ENCODE measurements at places on chromosomes 12 and 14.

GRCh38 chr12:3103806-3104205 is 26.6 kb downstream of the TSPAN9 start:
- no peak for DNase-seq

- DNase-seq: no peak
These were observed 84.2 kb upstream of the LRIG3 start for GRCh38 chr12:59004456-59004855.

DNA sequence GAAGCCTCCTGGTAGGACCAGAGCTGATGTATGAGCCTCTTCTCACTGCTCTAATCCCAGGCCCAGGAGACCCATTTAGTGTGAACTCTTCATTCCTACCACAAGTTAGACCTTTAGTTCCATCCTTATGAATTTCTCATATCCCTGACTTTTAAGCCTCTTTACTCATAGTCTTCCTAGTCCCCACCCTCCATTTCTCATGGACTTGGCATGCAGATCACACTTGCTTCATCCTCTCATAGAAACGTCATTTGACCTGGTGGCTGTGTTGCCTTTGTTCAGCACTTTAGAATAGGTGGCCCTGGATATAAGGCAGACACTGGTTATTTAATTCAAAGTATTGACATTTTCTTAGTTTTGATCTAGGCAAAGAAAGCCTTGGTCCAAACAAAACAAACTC is 99.5 kb downstream of the SLC16A7 start:
- DNase-seq: no peak

- no peak for DNase-seq
These were observed 43.3 kb upstream of the VPS33A start for GRCh38 chr12:122309564-122310121.

- DNase-seq: no peak
These were observed 405.8 kb downstream of the MED13L start for GRCh38 chr12:115871714-115872113.

DNA sequence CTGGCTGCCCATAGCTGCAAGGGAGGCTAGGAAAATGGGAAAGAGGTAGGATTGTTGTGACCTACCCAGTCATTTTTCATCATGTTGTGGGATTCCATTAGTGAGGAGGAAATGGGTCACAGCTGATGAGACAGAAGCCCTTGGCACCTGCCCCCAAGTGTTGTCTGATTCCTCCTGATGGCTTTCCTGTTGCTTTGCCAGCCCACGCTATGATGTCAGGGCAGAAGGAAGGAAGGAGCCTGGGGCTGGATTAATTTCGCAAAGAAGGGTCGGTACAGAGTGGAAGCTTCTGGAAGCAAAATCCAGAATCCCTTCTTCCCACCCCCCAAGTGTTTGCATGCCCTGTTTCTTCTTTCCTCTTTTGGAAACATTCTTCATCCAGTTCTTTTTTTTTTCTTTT is 8.7 kb downstream of the OTUB2 start:
- no peak for DNase-seq

DNA sequence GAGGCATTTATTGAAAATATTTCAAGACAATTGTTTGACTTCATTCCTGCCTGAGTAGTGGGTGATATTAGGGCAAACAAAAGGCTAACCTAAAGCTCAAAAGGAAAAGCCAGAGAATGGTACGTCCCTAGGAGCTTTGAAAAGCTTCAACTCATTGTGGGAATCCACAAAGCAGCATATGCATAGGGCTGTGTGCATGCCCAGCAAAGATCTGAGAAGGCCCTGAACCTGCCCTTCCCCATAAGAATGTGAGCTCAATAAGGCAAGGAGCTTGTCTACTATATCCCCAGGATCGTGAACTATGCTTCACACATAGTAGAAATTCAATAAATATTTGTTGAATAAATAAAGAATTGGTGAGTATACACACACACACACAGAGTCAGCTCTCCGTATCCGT is 19.1 kb upstream of the RAD52 start:
- no peak for DNase-seq

DNA sequence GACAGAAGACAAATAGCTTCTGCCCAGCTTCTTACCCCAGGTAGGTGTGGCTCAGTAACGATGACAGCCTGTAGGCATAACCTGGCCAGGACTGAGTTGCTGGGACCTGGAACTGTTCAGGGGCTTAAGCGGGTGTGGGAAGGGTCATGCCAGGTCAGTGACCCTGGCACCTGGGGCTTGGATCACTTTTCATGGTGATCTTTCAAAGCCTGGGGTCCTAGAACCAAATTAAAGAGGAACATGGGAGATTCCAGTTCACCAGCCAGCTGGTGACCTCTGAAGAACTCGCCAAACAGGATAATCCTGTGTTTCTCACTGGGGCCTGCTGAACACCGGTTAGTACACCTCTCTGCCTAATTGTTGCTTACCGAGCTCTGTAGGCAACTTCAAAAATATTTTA is 102.6 kb upstream of the LMNTD1 start:
- DNase-seq: no peak

DNA sequence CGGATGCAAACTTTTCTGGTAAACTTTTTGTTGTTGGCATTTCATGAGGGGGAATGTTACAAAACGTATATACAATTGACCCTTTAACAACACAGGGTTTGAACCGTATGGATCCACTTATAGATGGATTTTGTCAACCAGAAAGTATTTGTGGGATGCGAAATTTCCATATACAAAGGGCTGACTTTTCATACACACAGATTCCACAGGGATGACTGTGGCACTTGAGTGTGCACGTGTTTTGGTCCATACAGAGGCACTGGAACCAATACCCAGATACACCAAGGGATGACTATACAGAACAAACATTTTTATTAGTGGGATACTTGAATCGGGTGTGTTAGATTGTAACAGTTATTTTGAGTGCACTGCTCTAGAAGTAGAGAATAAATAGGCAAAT is 29.8 kb upstream of the CCT2 start:
- DNase-seq: no peak

GRCh38 chr12:122856999-122857671 is 21.9 kb downstream of the HIP1R start:
- DNase-seq: no peak

- no peak for DNase-seq
These were observed 652 bp upstream of the SELPLG start for GRCh38 chr12:108634341-108634751.

- no peak for DNase-seq
These were observed 138.7 kb upstream of the PZP start for GRCh38 chr12:9346866-9347327.

DNA sequence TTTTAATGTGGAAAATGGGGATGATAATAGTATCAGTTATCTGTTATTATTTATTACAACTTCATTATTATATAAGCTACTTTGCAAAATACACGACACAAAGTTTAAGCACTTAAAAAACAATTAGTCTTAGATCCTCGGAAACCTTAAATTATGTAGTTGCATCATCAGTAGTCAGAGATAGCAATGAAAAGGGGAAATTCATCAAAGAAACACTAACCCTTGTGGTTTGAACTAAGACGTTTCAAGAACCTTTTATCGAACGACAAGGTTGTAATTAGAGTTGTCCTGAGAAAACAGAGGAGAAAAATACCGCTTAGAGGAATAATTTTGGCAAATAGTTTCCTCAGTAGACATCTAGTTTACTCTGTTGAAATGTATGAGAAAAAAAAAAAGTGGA is 198.5 kb downstream of the PTPRO start:
- DNase-seq: no peak

DNA sequence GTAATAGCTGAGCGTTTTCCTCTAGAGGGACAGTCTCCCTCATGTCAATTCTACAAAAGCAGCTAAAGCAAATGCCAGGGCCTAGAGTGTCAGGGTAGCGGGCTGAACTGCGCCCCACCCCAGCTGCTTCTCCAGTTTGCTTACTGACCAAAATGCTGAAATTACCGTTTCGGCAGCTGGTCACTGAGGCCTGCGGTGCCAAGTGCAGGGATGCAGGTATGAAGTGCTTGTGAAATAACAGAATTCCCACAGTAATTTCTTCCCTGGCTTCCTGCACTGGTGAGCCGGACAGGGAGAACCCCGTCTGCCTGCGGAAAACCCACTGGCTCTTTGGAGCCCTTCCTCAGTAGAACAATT is 19.1 kb downstream of the PSMC1 start:
- DNase-seq: no peak

GRCh38 chr12:13199592-13199991 is 3.1 kb downstream of the EMP1 start:
- DNase-seq: no peak

- no peak for DNase-seq
These were observed 908 bp upstream of the CDKL1 start for GRCh38 chr14:50397390-50398188.

GRCh38 chr14:56759094-56759493 is 51.2 kb downstream of the OTX2 start:
- no peak for DNase-seq

DNA sequence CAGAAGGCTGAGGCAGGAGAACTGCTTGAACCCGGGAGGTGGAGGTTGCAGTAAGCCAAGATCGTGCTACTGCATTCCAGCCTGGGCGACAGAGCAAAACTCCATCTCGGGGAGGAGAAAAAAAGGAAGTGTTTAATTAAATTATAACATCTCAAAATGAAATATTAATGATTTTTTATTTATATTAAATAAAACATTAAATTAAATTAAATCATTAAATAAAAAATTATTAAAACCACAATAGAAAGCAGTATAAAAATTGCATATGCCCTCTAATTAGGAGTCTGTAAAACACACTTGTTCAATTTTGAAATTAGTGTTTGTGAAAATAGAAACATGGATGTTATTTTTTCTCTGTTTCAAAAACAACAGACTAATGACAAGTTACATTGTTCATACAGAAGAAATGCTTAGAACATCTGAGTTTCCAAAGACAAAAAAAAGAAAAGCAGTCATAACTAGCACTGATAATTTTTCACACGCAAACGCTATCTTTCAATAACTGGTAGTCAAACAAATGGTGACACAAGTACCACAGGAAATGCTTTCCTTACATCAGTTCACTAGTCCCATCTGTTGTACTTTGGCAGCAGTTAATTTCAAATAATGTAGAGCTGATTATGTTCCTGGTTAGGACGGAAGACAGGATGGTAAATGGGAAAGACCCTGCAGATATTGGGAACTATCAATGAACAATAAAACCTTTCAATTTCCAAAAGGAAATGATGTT is 54.9 kb downstream of the HECTD4 start:
- no peak for DNase-seq

- DNase-seq: no peak
These were observed 7.7 kb upstream of the AMN1 start for GRCh38 chr12:31736472-31736871.

- no peak for DNase-seq
These were observed 270.8 kb upstream of the RGS6 start for GRCh38 chr14:71661441-71661840.

DNA sequence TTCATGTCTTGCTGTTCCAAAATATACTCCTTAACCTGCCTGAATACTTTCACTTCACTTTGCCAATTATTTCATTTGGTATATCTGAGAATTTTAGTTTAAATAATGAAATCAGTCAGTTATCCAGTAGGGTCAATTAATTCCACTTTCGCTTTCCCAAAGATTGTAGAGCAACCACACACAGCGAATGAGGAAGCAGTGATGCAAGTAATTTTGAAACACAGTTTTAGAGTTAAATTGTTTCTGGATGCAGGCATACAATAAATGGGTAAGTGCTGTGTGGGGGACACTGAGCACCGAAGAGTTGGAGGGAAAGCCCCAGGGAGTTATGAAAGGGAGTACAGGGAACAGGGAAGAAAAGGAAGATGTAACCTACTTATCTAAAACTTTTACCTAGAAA is 62.8 kb downstream of the TSHR start:
- DNase-seq: no peak

- DNase-seq: no peak
These were observed 116.9 kb downstream of the DIP2B start for GRCh38 chr12:50621399-50622300.

GRCh38 chr12:132608231-132609171 is 1.9 kb downstream of the LRCOL1 start:
- DNase-seq: no peak

- no peak for DNase-seq
These were observed 116.8 kb downstream of the WIF1 start for GRCh38 chr12:65004270-65004669.

- DNase-seq: no peak
These were observed 253.4 kb downstream of the PAX9 start for GRCh38 chr14:36915081-36915480.

- no peak for DNase-seq
These were observed 37.7 kb downstream of the BEST3 start for GRCh38 chr12:69661386-69661785.

- DNase-seq: no peak
These were observed 71.1 kb downstream of the PELI2 start for GRCh38 chr14:56189307-56189706.

- no peak for DNase-seq
These were observed 98.8 kb upstream of the FRMD6 start for GRCh38 chr14:51552768-51553404.

DNA sequence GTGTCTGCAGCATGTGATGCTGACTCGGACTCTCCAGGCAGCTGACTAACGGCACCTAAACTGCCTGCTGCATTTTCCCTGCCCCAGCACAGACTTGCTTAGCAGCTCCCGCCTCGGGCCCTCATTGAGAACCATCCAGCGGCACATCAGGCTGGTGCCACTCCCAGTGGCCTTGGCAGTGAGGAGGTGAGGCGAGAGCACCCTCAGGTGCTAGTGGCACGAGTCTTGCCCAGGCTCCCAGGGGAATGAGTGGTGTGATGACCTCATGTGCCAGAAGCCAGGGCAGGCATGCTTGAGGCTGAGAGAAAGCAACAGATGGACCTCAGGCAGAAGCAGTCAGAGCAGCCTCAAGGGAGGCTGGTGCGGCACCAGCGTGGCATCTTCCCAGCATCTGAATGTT is 60.2 kb downstream of the PRKCH start:
- DNase-seq: no peak

DNA sequence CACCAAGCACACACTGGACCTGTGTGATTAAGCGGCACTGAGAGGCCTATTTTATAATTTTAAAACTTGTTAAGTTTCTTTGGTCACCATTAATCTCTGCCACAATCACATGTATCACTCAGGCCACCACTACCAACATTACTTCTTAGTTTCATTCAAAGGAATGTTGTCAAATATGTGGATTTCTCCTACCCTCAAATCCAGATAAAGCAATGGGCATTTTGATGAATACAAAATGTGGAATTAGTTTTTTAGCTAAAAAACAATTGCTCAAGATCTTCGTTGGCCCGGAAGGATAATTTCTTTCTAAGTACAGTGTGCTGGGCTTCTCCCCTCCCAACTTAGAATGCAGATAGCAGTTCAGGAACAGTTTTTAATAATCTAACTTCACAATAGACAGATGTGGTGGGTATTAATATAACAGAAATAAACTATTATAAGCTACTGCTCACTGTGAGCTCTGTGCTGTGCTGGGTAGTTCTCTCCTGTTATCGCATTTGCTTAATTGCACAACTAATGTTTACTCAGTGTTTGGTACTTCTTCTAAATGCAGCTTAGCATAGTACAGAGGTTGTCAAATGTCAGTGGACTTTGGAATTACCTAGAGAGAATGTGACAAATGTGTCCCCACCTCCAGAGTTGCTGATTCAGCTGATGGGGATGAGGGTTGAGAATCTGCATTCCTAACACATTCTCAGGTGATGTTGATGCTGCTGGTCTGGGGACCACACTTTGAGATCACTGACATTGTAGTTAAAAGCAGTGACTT is 266.7 kb upstream of the AMIGO2 start:
- DNase-seq: no peak
